ENCODE measurements at places on chromosomes 13 and 19. TPM values are rescaled to one million over a fixed set of nuclear protein-coding genes. Genes with fewer than 3 reads are reported as not detected.

Gene FXYD3
- 2.9 TPM for total RNA-seq

Gene ZNF723
- not detected for total RNA-seq

Gene ZNF296
- total RNA-seq = not detected

Gene CBARP
- total RNA-seq = 0.58 TPM

Gene SCN1B
- 12.8 TPM for total RNA-seq

Gene SRRM5
- 0.33 TPM for total RNA-seq

Gene AMER2
- under 0.01 TPM for total RNA-seq

Gene IZUMO2
- not detected for total RNA-seq

Gene CACNG7
- not detected for total RNA-seq

Gene PRTN3
- total RNA-seq = not detected

Gene SULT2B1
- not detected for total RNA-seq

Gene ZNF90
- 0.66 TPM for total RNA-seq

DNA sequence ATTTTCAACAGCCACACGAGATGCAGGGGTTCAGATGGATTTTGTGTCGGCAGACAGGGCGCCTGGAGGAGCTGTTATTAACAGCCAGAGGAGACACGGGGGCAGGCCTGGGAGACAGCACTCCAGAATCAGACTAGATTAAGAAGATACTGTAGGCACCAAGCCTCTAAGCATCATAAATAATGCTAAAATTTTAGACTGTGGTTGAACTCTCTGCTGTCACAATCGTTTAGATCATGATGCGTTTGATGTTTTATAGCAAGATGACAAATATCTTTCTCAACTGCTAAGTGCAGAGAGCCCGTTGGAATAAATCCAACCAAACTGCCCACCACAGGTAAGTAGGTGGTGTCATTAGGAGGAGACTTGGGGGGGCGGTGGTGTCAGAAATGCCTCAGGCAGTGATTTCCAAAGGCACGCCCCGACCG is 63.9 kb downstream of the CEBPG start:
- DNase-seq = no peak

DNA sequence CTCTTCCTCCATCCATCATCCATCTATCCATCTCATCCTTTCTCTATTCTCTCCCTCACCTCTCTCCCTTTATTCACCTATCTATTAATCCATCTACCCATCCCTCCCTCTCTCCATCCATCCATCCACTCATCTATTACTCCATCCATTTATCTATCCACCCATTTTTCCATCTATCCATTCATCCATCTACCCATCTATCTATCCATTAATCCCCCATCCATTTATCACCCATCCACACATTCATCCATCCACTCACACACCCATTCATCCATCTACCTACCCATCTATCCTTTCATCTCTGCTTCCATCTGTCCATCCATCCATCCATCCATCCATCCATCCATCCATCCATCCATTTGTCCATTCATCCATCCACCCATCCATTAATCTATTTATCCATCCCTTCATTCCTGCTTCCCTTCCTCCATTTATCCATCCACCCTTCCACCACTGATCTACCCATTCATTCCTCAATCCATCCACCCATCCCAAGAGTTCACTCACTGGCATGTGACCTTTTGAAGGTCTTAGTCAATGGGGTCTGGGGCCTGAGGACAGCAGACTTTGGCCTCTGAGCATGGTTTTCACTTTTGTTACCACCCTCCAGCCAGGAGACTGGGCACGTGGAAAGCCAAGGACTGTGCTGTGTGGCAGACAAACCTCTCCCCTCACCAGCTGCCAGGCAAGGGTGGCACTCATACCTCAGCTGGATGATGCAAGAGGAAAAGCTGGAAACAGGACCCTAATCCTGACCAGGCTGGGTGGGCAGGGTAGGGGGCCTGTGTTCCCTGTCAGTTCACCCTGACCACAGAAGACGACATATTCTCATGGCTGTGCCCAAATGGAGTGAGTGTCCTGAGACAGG is 126.7 kb downstream of the URI1 start:
- no peak for DNase-seq

GRCh38 chr13:41500511-41500910 is 43.2 kb downstream of the RGCC start:
- peak; percentile 79 for DNase-seq

- DNase-seq = no peak
These were observed 18.4 kb downstream of the CYTH2 start for GRCh38 chr19:48487544-48487943.

- DNase-seq = no peak
These were observed 325.5 kb downstream of the KCNRG start for GRCh38 chr13:50340551-50341287.

GRCh38 chr19:12793290-12794195 is 2.3 kb downstream of the JUNB start:
- peak; percentile 99 for DNase-seq

DNA sequence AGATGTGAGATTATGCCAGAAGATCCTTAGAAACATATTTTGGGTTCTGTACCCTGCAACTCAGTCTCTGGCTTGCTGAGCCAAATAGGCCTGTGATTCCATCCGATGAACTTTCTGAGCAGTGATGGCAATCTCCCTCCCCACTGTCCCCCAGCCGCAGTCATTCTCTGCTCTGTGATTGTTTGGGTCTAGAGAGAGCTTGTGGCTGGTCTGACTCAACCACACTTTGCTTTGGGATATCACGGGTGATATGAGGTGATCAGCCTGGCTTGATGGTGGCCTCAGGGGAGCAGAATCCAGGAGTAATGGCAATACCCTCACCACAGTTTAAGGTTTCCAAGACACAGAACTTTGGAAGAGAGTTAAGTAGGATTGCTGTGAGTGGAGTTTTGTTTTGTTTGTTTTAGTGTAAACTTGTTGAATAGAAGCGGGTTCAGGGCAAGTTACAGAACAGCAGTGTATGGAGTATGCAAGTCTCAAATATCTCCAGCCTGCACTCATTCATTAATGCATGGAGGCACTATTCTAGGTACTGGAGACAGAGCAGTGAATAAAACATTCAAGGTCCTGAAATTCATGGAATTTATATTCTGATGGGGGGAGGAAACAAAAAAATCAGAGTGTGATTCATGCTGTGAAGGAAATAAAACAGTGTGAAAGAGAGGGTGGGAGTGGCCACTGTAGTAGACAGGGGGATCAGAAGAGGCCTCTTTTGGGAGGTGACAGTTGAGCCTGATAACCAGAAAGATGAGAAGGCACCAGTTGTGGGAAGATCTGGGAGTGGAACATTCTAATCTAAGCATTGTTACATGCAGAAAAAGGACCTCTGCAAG is 5.3 kb downstream of the SAMD4B start:
- DNase-seq = no peak

DNA sequence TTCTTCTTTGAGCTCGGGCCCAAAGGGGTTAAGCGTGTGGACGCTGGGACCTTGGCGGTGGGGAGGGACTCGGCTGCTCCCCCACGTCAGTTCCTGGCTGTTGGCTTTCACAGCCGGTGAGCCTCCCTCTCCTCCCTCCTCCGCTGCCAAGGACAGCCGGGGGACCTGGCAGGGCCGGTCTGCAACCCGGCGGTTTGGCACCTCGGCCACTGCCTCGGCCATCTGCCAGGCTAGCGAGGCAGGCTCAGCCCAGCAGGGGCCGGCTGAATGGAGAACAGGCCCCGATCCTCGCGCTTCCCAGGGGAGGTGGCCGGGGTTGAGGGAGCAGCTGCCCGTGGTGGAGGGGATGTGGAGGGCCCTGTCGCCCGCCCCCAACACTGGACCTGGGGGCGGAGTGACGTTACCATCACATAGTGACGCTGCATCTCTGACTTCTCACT is 5.0 kb downstream of the TLE5 start:
- DNase-seq = no peak

- no peak for DNase-seq
These were observed 179.3 kb downstream of the ZIC5 start for GRCh38 chr13:99792079-99792921.

- DNase-seq = no peak
These were observed 35.4 kb downstream of the COL4A2 start for GRCh38 chr13:110342474-110342873.

DNA sequence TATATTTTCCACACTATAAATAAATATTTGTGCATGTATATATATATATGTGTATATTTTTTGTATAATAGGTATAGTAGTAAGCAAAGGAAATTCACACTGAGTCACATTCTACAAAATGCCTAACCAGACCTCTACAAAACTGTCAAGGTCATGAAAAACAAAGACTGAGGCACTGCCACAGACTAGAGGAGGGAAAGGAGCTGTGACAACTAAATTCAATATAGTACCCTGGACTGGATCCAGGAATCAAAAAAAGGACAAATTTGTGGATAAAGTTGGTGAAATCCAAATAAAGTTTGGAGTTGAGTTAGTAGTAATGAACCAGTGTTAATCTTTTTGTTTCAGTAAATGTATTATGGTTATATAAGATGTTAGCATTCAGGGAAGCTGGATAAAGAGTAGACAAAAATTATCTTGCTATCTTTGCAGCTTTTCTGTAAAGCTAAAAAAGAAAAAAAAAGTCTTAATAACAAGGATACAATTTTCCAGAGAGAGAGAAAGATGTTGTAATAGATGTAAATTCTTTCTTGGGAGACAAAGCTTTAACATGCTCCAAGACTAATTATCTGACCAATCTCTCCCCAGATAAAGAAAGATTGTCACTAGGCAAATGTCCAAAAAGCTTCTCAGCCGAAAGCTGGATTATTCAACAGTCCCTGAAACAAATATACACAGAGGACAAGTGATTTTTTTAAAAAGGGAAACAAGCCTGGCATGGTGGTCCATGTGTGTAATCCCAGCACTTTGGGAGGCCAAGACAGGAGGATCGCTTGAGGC is 19.1 kb downstream of the SYDE1 start:
- no peak for DNase-seq

GRCh38 chr19:22030680-22031079 is 19.9 kb upstream of the ZNF208 start:
- no peak for DNase-seq

DNA sequence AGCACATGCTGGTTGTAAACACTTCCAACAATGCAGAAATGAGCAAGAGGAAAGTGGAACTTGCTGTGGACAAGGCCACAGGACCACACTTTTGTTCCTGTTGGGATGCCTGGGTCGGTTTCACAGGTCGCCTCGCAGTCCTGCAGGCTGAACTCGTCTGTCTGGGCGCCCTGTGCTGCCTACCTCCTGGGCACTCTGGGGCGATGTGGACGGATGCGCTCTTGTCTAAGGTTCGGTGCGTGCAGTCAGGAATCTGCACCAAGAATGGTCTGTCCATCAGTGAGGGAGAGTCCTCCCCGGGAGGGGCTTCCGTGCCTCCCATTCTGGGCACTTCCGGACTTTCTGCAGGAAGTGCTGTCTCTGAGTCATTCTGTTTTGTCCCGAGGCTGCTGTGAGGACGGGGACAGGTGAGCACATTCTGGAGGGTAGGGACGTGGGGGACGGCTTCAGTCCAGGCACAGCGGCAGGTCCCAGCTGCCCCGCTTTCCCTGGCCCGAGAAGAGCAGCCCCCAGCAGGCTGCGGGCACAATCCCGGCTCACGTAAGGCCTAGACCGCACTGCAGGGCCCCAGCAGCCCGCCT is 24.1 kb upstream of the SLITRK1 start:
- no peak for DNase-seq

DNA sequence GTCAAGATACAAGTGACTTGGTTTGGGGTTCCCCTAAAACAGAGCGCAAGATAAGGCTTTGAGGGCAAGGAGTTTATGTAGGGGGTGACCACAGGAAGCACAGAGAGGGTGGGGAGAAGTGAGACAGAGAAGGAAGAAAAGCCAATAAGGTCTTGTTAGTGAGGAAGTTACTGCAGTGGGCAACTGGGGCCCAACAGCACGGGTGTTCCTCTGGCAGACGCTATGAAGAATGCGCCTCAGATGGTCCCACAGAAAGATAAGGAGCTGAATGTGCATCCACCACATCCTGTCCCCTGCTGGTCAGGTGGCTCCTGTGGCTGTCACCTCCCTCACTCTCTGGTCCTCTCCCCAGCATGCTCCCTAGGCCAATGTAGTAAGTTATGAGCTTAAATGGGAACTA is 333.5 kb downstream of the TSHZ3 start:
- no peak for DNase-seq

DNA sequence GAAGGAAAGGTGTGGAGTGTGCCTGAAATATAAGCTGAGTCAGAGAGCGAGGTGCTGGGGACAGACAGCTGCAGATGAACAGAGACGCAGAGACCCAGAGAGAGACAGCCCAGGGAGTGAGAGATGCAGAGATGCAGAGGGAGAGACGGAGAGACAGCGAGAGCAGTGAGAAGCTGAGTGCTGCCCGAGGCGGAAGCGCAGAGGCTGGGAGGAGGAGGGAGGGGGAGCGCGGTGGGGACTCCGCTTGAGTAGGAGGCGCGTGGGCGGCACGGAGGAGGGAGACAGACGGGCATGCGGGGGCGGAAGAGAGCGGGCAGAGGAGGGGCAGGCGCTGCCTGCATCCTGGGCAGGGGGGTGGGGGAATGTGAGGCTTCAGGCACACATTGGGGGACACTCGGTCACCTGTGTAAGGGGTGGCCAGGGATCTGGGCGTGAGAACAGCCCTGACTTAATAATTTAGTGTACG is 25.7 kb downstream of the SLC8A2 start:
- no peak for DNase-seq

GRCh38 chr19:55451965-55452748 is 9.1 kb upstream of the SHISA7 start:
- no peak for DNase-seq

- no peak for DNase-seq
These were observed 6.6 kb downstream of the SLITRK5 start for GRCh38 chr13:87677496-87678371.

- no peak for DNase-seq
These were observed 44.6 kb downstream of the GGACT start for GRCh38 chr13:100543872-100544602.

- DNase-seq = no peak
These were observed 32.2 kb downstream of the VASP start for GRCh38 chr19:45539459-45539858.

- DNase-seq = no peak
These were observed 2891.5 kb downstream of the PCDH9 start for GRCh38 chr13:64338671-64339070.

GRCh38 chr13:89393758-89394304 is 1722.7 kb downstream of the SLITRK5 start:
- no peak for DNase-seq

DNA sequence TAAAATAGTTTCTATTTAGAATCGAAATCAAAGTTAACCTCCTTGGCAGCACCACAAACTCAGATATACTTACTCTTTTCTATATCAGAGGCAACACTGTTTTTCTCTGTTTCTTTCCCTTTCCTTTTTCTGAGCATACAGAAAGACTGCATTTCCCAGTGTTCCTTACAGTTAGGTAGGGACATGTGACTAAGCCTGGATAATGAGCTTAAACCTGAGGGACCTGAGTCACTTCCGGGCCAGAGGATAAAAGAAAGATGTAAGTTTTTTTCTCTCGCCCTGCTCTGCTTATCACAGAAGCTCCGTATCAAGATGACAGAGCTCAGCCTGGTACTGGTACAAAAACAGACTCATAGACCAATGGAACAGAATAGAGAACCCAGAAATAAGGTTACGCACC is 531.9 kb downstream of the KLF12 start:
- no peak for DNase-seq
